CD4-positive, alpha-beta T cell treated with Interleukin-4 for 1 hour (primary cell): ENCODE measurements at places on chromosomes 6 and 20.

DNA sequence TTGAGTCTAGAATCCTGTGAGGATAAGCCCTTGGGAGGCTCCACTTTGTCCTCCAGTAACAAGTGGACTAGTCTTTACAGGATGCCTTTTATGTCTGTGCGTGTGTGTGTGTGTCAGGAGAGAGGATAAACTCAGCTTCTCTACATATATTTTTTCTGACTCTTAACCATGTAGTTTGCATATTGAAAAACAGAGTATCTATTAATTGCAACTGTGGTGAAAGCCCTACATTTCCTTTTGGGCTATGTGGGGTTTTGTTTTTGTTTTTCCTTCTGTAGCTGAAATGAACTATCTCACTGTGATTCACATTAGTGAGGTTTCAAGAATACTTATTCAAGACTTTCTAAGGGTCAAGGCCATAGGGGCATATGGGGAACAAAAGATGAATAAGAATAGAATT, 17.7 kb downstream of the TPBG start:
- DNase-seq, result no peak

DNA sequence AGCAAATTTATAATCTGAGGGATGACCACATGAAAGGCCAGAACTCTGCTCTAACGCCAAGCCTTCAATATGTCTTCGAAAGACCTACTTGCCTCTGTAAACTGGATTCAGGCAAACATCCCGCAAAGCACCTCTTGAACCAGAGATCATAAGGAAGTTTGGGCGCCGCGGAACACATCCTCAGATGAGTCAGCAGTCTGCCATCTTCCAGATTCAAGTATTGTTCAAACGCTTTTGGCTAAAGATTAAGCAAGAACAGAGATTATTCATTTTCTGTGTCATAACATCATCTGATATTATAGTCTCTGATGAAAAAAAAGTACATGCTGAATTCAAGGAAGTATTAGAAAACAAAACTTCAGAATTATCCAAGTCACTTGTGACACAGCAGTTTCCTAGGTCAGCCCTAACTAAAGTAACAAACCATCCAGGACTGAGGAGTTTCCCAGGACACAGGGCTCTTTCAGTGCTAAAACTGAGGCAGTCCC, 20.8 kb downstream of the TBC1D7 start:
- DNase-seq, result no peak

- DNase-seq, result no peak
Observed at GRCh38 chr20:20299904-20300303, 68.0 kb upstream of the INSM1 start.

DNA sequence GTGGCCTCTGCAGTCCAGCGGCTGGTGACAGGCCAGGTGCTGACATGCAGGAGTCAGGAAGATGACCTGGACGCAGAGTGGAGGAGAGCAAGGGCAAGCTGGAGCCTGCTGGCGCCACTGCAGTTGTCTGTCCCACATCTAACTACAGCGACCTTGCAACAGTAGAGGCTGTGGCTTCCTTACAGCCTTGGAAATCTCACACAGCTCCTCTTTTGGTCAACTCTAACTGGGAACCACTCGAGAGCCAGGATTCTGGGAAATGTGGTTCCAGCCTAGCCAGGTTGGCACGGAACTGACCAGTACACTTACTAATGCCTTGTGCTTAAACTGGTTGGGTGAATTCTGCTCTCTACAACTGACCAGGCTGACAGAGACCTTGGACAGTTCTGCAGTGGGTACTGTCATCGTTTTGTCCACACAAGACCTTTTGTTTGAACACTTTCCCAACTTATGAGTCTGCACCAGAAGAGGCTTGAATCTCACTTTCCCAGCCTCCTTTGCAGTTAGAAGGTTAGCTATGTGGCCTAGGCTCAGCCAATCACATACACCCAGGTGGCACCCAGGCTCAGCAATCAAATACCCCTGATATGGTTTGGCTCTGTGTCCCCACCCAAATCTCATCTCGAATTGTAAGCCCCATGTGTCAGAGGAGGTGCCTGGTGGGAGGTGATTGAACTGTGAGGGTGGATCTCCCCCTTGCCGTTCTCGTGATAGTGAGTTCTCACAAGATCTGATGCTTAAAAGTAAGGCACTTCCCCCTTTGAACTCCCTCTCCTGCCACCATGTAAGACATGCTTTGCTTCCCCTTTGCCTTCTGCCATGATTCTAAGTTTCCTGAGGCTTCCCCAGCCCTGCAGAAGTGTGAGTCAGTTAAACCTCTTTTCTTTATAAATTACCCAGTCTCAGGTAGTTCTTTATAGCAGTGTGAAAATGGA, 153.5 kb downstream of the ZMYND8 start:
- DNase-seq, result no peak

DNA sequence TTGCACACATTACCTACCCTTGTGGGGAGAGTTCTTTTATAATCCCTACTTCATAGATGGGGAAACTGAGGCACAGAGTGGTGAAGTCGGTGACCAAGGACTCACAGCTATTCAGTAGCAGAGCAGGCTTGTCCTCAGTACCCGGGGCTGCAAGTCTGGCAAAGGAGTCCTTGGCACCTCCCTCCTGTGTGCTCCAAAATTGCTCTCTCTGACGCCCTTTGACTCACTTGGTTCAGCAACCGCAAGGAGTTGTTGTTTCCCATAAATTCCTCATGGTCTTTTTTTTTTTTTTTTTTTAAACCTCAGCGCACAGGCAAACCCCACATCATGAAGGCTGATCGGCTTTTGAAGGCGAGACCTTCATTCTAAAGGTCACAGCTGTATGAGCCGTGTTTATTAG, 143.2 kb downstream of the CEBPB start:
- no peak for DNase-seq

- no peak for DNase-seq
Observed at GRCh38 chr6:112113918-112114317, 26.5 kb downstream of the FAM229B start.

- DNase-seq, result no peak
Observed at GRCh38 chr20:35660122-35660937, 4.4 kb downstream of the CPNE1 start.

DNA sequence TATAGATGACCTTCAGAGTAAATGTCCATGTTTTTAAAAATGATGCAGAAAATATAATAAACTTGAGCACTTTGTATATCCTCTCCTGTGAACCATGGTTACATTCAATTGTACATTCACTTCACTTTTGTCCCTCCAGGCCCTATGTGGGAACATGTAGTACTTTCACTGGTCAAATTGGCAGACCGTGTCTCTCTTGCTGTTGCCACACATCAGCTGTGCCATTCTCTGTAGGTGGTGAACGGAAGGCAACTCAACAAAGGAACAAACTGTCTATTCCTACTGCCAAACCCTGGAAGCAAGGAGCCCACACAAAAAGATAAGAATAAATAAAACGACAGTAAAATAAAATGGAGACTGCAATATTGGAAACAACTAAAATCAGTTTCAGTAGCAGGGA, 2.0 kb downstream of the ROS1 start:
- DNase-seq, result no peak

- DNase-seq, result no peak
Observed at GRCh38 chr6:131191590-131191989, 56.3 kb downstream of the AKAP7 start.

DNA sequence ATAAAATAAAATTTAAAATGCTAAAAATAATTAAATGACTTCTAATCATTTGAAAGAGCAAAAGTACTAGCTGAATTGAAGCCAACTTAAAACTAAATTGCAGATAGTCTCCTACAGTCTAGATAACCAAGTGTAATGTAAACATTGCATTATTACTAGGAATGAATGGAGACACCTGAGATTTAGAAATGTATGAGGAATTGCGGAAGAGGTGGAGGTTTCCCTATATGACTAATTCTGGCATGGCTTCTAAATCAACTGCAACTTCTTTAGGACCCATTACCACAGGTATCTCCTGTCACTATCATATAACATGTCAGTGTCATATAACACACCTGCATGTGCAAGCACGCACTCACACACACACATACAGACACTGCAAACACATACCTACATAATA, 13.2 kb upstream of the GPR6 start:
- no peak for DNase-seq

DNA sequence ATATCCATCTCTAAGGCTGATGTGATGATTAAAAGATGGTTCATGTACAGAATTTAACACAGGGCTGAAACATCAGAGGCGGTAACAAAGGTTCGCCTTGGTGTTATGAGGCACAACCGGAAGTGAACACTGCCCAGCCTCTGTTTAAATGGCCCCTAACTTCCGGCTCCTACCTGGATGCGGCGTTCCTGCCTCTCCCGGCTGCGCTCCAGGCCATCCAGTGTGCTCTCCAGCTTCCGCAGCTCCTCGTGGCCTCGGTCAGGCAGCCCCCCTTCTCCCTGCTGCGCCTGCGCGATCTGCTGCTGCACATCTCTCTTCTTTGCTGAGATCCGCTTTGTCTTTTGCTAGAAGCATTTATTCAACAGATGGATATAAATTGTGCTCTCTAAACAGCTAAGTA, 195.3 kb downstream of the SYNE1 start:
- no peak for DNase-seq

- no peak for DNase-seq
Observed at GRCh38 chr6:5671601-5672559, 334.8 kb downstream of the NRN1 start.

- no peak for DNase-seq
Observed at GRCh38 chr6:166490671-166491500, 95.6 kb downstream of the RAMACL start.

DNA sequence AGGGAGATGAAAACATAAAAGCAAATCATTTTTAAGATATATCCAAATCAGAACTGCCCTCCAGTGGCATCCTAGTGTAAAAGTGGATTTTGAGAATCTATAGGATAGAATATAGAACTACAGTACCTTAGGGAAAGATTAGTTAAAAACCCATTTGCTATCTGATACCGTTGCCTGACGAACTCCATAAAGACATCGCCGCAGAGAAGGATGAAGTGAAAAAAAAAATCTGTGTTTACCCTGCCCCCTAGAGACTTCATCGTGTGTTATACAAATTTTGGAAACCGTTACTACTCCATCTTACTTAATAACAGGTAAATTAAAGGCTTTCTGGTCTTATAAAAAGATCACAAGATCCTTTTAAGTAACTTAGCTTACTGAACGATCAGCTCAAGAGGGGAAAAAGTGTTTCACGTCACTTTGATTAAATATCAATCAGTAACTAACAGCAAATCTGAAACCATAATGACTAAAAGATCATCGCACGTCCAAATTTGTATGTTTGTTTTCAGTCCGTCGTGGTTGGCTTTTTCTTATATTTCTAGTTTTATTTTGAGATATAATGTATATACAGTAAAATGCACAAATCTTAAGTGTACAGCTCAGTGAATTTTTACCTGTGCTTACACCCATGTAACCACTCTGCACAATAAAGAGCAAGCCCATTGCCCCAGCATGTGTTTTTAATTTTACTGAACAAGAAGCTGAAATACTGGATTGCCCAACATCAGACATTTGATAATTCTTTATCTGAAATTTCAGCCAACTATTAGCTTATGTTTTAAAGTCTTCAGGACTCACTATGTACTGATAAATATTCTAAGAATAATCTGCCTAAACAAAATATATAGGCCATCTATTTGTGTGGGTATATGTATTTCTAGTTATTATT, 881 bp upstream of the MCM3 start:
- DNase-seq, result no peak

DNA sequence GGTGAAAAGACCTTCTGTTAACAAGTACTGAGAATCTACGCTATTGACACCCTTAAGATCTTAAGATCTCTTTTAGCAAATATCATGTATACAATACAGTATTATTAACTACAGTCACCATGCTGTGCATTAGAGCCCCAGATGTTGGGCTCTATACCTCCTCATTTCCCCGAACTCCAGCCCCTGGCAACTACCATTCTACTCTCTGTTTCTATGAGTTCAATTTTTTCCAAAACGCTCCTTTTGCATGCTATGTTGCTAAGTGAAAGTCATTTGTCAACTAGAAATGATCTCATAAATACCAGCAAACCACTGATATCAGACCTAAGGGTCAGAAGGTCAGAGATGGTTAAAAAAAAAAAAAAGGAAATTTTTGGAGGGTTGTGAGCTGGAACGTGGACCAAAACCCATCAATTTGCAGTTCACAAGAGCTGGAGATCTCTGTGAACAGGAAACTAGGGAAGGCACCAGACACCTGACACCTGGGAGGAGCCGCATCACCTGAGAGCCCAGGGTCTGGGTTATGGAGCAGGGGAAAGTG, 122.0 kb upstream of the KCNK16 start:
- no peak for DNase-seq

- no peak for DNase-seq
Observed at GRCh38 chr6:44011350-44011920, 115.8 kb downstream of the MRPL14 start.

- peak; percentile 83 for DNase-seq
Observed at GRCh38 chr6:44237021-44237812, 9.7 kb upstream of the HSP90AB1 start.

DNA sequence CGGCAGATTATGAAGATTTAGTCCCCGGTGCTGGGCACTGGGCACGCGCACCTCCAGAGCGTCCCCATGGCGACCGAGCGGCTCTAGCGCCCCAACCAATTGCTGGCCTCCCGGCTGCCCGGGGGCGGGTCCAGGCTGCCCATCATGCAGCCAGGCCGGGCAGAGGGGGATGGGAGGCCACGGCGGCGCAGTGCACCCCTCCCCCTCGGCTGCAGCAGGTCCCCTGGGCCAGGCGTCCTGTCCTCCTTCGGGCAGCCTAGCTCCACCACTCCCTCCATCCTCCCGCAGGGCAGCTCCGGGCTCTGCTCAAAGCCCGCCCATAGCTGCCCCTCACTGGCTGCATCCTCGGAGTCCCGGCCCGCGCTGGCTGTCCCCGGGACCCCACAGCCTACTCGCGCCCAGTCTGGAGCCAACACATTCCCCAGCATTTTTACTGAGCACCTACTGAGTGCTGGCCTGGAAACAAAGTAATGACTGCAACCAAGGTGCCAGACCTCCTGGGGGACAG, 99.4 kb downstream of the ASXL1 start:
- no peak for DNase-seq

- no peak for DNase-seq
Observed at GRCh38 chr6:117393045-117393444, 32.7 kb downstream of the ROS1 start.
